Right atrium auricular region (tissue), 2 donors: ENCODE measurements at places on chromosomes 12 and 14. TPM values are rescaled to one million over a fixed set of nuclear protein-coding genes. Genes with fewer than 3 reads are reported as not detected.

- H3K36me3 ChIP-seq, result no peaks in the 10 kb centered on the region
- H3K4me3 ChIP-seq, result no peak overlapping the region
- no peaks in the 10 kb centered on the region for H3K27me3 ChIP-seq
- H3K4me1 ChIP-seq, result no peaks in the 10 kb centered on the region
Observed at GRCh38 chr14:96095058-96095457, 55.9 kb downstream of the C14orf132 start.

- H3K4me3 ChIP-seq, result no peak overlapping the region
- no peaks in the 10 kb centered on the region for H3K27me3 ChIP-seq
- H3K4me1 ChIP-seq, result peaks cover 19% of the 10 kb centered on the region
- H3K27ac ChIP-seq, result no peak overlapping the region
- DNase-seq, result no peak
- no peaks in the 10 kb centered on the region for H3K36me3 ChIP-seq
Observed at GRCh38 chr12:45669792-45670191, 59.7 kb upstream of the ARID2 start.

DNA sequence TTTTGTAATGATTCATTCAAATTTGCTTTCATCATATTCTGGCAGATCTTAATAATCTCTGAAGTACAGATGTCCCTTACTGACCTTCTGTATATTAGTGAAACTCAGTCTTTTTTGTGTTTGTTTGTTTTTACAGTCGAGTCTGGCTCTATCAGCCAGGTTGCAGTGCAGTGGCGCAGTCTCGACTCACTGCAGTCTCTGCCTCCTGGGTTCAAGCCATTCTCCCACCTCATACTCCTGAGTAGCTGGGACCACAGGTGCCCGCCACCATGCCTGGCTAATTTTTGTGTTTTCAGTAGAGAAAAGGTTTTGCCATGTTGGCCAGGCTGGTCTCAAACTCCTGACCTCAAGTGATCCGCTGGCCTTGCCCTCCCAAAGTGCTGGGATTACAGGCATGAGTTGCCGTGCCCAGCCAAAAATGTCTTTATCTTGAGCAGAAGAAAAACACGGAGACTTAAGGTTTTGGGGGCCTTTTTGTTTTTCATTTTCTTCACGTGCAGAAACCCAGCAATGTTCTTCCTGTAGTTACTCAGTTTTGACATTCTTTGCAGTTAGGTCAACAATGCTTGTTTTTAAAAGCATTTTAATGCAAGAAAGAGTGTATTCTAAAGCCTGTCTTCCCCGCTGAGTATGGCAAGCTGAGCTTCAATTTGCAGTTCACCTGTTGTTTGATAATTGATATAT lies 79.5 kb downstream of the FAR2 start:
- no peaks in the 10 kb centered on the region for H3K36me3 ChIP-seq
- no peaks in the 10 kb centered on the region for H3K4me1 ChIP-seq
- no peaks in the 10 kb centered on the region for H3K27me3 ChIP-seq
- DNase-seq, result no peak
- no peak overlapping the region for H3K27ac ChIP-seq
- H3K4me3 ChIP-seq, result no peak overlapping the region

- no peak for DNase-seq
- H3K4me3 ChIP-seq, result no peak overlapping the region
- H3K36me3 ChIP-seq, result no peaks in the 10 kb centered on the region
- no peak overlapping the region for H3K27ac ChIP-seq
Observed at GRCh38 chr12:49832836-49833421, 4.7 kb upstream of the NCKAP5L start.

- no peak for DNase-seq
- no peak overlapping the region for H3K4me3 ChIP-seq
- H3K27me3 ChIP-seq, result no peaks in the 10 kb centered on the region
Observed at GRCh38 chr12:128612150-128612850, 211.5 kb downstream of the SLC15A4 start.

DNA sequence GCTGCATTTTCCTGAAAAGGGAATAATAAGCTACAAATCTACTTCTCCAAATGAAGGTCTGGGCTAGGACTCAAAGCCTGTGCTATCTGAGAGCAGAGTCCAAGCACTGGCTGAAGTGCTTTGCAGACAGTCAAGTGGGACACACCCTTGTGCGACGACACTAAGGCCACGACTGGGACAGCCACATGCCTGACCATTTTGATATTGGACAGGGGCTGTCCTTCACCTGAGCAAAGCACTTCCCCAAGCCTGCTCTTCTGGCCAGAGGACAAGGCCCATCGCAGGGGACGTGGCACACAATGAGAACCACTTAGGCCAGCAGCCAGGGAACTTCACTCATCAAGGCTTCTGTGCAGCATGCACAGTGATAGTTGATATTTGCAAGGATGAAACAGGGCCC lies 71.4 kb downstream of the RBM19 start:
- H3K27me3 ChIP-seq, result no peaks in the 10 kb centered on the region
- no peak overlapping the region for H3K27ac ChIP-seq

GRCh38 chr12:130427381-130427887 lies 89.7 kb downstream of the PIWIL1 start:
- H3K4me1 ChIP-seq, result no peaks in the 10 kb centered on the region
- H3K4me3 ChIP-seq, result no peak overlapping the region
- H3K27ac ChIP-seq, result no peak overlapping the region
- H3K27me3 ChIP-seq, result no peaks in the 10 kb centered on the region
- DNase-seq, result no peak
- H3K36me3 ChIP-seq, result no peaks in the 10 kb centered on the region

DNA sequence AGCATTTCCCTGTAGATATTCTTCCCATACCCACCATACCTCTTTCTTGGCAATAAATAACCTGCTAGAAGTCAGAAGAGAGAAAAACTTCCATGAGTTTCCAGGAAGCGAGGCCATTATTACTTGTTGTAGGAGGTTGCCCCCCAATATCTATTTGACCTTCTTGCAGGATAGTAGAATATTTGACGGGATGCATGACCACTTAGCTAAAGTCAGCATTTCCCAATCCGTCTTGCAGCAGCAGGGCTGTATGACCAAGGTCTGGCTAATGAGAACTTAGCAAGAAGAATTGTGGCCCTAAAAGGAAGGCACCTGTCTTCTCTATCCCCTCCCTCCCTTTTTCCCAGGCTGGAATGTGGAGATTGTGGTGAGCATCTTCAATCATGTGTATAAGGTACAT lies 51.5 kb downstream of the NINJ2 start:
- no peaks in the 10 kb centered on the region for H3K27me3 ChIP-seq
- no peak overlapping the region for H3K4me3 ChIP-seq
- DNase-seq, result no peak
- no peaks in the 10 kb centered on the region for H3K36me3 ChIP-seq

DNA sequence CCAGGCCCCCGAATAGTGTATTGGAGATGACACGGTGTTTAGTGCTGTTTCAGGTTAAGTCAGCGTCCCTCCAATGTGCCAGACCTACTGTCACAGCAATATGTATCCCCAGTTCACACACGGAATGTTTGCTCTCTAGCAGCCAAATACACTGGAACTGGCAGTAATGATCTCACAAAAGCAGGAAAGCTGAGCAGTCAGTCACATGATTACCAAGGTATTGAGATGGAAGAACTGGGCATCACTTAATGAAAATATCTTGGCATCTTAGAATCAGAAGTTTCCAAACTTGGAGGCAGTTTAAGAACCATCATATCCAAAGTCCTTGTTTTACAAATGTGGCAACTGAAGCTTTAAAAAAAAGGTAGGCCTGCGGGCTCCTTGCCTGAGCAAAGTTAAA lies 23.3 kb downstream of the NINJ2 start:
- peak overlapping the region; percentile 8 for H3K27ac ChIP-seq
- no peak for DNase-seq
- no peaks in the 10 kb centered on the region for H3K27me3 ChIP-seq
- H3K36me3 ChIP-seq, result no peaks in the 10 kb centered on the region

DNA sequence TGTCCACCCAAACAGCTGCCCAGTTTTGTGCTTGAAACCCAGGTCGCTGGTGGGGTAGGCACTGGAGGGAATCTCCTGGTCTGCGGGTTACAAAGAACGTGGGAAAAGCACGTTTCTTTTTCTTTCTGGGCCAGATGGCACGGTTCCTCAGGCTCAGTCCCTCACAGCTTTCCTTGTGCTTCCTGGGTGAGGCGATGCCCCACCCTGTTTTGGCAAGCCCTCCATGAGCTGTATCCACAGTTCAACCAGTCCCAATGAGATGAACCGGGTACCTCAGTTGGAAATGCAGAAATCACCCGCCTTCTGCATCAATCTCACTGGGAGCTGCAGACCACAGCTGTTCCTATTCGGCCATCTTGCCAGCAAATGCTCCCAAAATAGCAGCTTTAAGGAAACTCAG lies 51.4 kb upstream of the TMTC2 start:
- no peaks in the 10 kb centered on the region for H3K27me3 ChIP-seq
- no peaks in the 10 kb centered on the region for H3K36me3 ChIP-seq
- H3K27ac ChIP-seq, result no peak overlapping the region

GRCh38 chr14:93099196-93099595 lies 16.5 kb downstream of the ITPK1 start:
- H3K27me3 ChIP-seq, result no peaks in the 10 kb centered on the region
- H3K36me3 ChIP-seq, result no peaks in the 10 kb centered on the region
- DNase-seq, result no peak
- no peak overlapping the region for H3K4me3 ChIP-seq

- H3K4me1 ChIP-seq, result no peaks in the 10 kb centered on the region
- no peaks in the 10 kb centered on the region for H3K27me3 ChIP-seq
- no peaks in the 10 kb centered on the region for H3K36me3 ChIP-seq
- no peak overlapping the region for H3K27ac ChIP-seq
Observed at GRCh38 chr14:92425101-92425500, 88.5 kb upstream of the RIN3 start.

- DNase-seq, result no peak
- H3K27ac ChIP-seq, result no peak overlapping the region
- H3K36me3 ChIP-seq, result no peaks in the 10 kb centered on the region
- H3K27me3 ChIP-seq, result no peaks in the 10 kb centered on the region
- H3K4me3 ChIP-seq, result no peak overlapping the region
- H3K4me1 ChIP-seq, result no peaks in the 10 kb centered on the region
Observed at GRCh38 chr12:80846952-80847351, 90.8 kb downstream of the LIN7A start.

GRCh38 chr14:105388110-105388951 lies 10.0 kb upstream of the TEX22 start:
- no peak overlapping the region for H3K27ac ChIP-seq
- no peaks in the 10 kb centered on the region for H3K27me3 ChIP-seq
- H3K4me3 ChIP-seq, result no peak overlapping the region

DNA sequence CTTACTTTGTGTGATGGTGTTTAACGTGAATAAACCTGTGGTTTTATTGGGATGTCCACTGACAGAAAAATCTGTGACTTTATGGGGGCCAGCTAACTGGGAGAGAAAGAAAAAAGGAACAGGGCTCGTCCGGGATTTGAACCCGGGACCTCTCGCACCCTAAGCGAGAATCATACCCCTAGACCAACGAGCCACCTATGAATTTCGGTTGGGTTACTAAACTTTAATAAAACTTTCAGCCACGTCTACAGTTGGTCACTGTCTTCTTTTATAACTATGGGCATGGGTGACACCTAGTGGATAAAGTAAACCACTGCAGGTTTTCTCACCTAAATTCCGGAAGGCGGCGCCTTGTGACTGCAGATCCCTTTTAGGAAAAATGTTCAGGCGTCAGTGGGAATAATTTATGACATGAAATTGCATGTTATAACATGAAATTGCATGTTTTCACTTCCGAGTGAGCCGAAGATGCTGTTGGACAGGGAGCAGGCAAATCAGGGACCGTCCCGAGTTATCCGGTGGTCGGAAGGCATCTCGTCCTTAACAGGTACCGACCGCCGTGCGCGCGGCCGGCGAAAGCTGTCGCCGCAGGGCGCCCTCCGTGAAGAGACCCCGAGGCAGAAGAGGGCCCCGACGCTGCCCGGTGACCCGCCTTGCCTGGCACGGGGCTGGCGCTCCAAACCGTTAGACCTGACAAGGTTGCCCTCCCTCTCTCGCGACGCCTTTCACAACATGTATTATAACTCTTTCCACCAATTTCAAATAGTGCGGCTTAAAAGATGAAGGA lies 18.2 kb upstream of the RNASE12 start:
- peak overlapping the region; percentile 86 for H3K4me3 ChIP-seq
- peaks cover 18% of the 10 kb centered on the region for H3K4me1 ChIP-seq
- peak; percentile 91 for DNase-seq
- H3K27ac ChIP-seq, result peak overlapping the region; percentile 82

GRCh38 chr12:50642035-50642451 lies 121.9 kb upstream of the ATF1 start:
- no peak overlapping the region for H3K4me3 ChIP-seq
- H3K27ac ChIP-seq, result no peak overlapping the region
- H3K4me1 ChIP-seq, result no peaks in the 10 kb centered on the region
- H3K27me3 ChIP-seq, result no peaks in the 10 kb centered on the region
- no peaks in the 10 kb centered on the region for H3K36me3 ChIP-seq

GRCh38 chr12:126083926-126084325 lies 1018.7 kb downstream of the AACS start:
- DNase-seq, result no peak
- H3K4me1 ChIP-seq, result no peaks in the 10 kb centered on the region
- no peak overlapping the region for H3K27ac ChIP-seq
- H3K36me3 ChIP-seq, result no peaks in the 10 kb centered on the region

- H3K27me3 ChIP-seq, result no peaks in the 10 kb centered on the region
- no peak for DNase-seq
- H3K4me1 ChIP-seq, result no peaks in the 10 kb centered on the region
- no peaks in the 10 kb centered on the region for H3K36me3 ChIP-seq
Observed at GRCh38 chr12:6778217-6778573, 5.9 kb downstream of the LAG3 start.

DNA sequence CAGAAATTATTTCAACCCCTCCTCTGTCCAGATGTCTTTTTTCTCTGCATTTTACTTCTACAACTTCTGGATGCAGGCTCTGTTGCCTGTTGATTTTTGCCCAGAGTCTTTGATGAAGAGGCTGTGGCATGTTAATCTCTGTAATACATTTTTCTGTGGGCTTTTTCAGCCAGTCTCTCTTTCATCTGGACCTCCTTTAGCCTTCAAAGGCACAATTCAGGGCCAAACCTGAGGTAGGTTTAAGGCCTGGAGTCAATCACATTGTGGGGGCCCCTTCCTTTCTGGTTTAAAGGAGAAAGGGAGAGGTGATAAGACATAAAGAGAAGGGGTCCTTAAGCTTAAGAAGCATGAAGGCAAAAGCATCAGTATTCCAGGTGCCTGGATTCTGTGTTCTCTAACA lies 553.7 kb downstream of the FLRT2 start:
- no peak overlapping the region for H3K4me3 ChIP-seq
- DNase-seq, result no peak
- H3K27me3 ChIP-seq, result no peaks in the 10 kb centered on the region

GRCh38 chr12:88493636-88494035 lies 86.6 kb downstream of the KITLG start:
- no peak overlapping the region for H3K4me3 ChIP-seq
- H3K27ac ChIP-seq, result no peak overlapping the region
- no peaks in the 10 kb centered on the region for H3K4me1 ChIP-seq
- no peak for DNase-seq
- no peaks in the 10 kb centered on the region for H3K36me3 ChIP-seq

- no peaks in the 10 kb centered on the region for H3K36me3 ChIP-seq
- H3K27ac ChIP-seq, result no peak overlapping the region
- H3K27me3 ChIP-seq, result no peaks in the 10 kb centered on the region
- DNase-seq, result no peak
- H3K4me1 ChIP-seq, result no peaks in the 10 kb centered on the region
Observed at GRCh38 chr14:85789506-85789905, 259.6 kb downstream of the FLRT2 start.

The GRIN2B gene
- not detected for total RNA-seq

The SNAPC1 gene
- total RNA-seq, result 6.2 TPM

The EML5 gene
- total RNA-seq, result 0.11 TPM

The TAS2R20 gene
- 0.33 TPM for total RNA-seq

The LMNTD1 gene
- total RNA-seq, result 1.0 TPM

The ERBB3 gene
- total RNA-seq, result 7.2 TPM

The AQP6 gene
- not detected for total RNA-seq

The NRXN3 gene
- total RNA-seq, result 2.0 TPM
